ENCODE measurements at places on chromosomes 6 and 20.

GRCh38 chr20:40251284-40251932, 437.6 kb downstream of the MAFB start:
- DNase-seq: peak; percentile 68

GRCh38 chr6:46221222-46221793, 50.5 kb upstream of the ENPP5 start:
- no peak for DNase-seq

- no peak for DNase-seq
Observed at GRCh38 chr6:25088513-25088912, 152.8 kb upstream of the RIPOR2 start.

DNA sequence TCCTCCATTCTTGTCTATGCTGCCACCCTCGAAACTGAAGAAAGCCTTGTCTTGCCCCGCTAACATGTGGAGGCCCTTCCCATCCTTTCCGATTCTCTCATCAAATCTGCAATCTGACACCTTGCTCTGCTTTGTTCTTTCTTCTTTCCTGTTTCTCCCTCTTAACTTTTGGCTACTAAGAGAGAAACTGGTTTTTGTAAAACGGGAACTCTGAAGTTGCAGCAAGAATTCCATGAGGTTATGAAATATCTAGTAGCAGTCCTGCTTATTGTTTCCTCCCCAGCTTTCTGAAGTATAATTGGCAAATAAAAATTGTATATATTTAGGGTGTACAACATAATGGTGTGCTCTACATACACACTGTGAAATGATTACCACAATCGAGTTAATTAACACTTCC, 80.2 kb downstream of the MAP7 start:
- DNase-seq: no peak

GRCh38 chr6:44920952-44921491, 407.1 kb upstream of the RUNX2 start:
- DNase-seq: no peak

GRCh38 chr20:21944227-21944626, 238.8 kb downstream of the PAX1 start:
- DNase-seq: no peak

DNA sequence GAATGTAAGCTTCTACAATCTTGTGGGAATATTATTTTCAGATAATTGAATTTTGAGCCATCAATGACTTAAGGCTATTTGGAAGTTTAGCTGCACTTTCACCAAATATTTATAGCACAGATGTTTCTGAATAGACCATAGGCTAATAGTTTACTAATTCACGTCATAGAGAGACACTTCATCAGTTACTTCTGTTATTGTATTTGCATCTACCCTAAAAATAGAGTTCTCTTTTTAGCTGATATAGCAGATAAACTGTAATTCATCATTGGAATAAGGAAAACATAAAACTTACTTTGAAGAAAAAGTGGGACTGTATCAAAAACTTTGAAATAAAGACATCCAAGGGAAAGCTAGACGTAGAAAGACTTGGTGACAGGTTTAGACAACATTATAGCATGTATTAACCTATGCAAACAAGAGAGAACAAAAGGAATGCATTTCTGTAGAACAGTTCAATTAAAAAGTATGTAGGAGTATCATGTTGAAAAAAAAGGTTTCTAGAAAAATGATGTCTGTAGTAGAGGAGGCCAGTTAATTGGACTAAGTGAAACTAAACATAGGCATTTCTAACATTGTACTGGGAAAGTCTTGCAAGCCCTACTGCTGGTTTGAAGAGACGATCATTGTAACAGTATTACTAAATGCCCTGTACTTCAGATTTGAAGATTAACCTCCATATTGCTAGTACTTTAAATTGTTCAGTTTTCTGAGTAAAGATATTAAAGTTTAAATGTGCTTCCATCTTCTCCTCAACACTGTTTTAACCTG, 123.3 kb downstream of the ZFAND3 start:
- no peak for DNase-seq

Data from islet precursor cell (in vitro differentiated cells).